ENCODE measurements at places on chromosomes 1 and 21.

GRCh38 chr1:19262047-19262446, 10.4 kb downstream of the MRTO4 start:
- no peak for DNase-seq

- DNase-seq, result no peak
These were observed 4.1 kb downstream of the SH3BGRL3 start for GRCh38 chr1:26283871-26284596.

DNA sequence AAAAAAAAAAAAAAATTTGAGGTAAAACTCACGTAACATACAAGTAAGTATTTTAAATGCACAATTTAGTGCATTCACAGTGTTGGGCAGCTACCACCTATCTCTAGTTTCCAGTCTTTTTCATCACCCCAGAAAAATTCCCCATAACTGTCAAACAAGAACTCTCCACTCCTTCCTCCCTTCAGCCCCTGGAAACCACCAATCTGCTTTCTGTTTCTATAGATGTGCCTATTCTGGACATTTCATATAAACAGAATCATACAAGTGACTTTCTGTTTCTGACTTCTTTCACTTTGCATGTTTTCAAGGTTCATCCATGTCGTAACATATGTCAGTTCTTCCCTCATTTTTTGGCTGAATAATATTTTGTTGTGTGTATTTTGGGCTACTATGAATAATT, 24.9 kb upstream of the ETS2 start:
- DNase-seq, result no peak

DNA sequence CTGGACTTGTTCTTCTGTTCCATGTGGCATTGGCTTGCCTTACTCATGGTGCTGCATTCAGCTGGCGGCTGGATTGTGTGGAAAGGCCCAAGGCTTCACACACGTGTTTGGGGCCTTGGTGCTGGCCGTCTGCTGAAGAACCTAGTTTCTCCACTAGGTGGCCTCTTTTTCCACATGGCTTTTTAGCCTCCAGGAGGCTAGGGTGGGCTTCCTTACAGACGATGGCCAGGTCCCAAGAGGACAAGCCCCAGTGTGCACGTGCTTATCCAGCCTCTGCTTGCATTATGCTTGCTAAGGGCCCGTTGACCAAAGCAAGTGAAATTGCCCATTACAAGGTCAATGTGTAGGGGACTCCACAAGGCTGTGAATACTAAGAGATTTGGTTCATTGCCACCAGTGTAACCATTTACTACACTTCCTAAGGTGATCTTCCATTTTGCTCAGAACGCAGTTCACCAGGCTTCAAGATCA, 47.5 kb upstream of the FOXO6 start:
- peak; percentile 28 for DNase-seq
